ENCODE measurements at places on chromosomes 1 and 21. TPM values are rescaled to one million over a fixed set of nuclear protein-coding genes. Genes with fewer than 3 reads are reported as not detected.

DNA sequence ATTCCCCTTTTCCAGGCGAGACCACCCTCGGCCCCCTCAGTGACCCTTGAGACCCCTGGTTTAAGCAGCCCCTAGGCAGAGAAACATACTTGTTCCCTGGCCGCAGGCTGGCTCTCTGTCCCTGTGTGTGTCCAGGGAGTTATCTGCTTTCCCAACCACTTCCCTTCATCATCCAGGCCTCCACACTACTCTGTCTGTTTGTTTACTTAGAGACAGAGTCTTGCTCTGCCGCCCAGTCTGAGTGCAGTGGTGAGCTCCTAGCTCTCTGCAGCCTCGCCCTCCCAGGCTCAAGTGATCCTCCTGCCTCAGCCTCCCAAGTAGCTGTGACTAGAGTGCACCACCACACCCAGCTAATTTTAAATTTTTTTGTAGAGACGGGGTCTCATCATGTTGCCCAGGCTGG lies 5.8 kb upstream of the VWA1 start:
- DNase-seq: no peak

Gene LYST
- 4.3 TPM for polyA plus RNA-seq

DNA sequence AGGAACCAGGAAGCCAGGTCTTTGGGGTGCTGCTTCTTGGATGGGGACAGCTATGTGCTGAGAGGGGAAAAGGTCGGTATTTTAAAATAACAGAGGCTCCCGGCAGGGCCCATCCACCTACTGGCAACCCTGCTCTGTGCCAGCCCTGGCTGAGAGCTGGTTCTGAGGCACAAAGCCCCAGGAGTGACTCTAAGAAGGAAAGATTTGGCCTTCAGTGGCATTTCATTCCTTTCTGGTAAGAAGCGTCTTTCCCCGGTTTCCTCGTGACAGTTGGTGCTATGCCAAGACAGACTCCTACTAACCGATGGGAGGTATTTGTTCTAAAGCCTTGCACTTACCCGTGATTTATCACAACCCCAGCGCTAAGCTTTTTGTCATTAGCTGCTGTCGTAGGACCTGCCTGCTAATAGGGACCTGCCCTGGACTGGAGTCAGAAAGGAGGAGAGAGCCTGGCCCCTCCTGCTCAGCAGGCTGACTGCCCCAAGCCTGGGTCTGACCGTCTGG lies 123.1 kb upstream of the ADAR start:
- DNase-seq: no peak

DNA sequence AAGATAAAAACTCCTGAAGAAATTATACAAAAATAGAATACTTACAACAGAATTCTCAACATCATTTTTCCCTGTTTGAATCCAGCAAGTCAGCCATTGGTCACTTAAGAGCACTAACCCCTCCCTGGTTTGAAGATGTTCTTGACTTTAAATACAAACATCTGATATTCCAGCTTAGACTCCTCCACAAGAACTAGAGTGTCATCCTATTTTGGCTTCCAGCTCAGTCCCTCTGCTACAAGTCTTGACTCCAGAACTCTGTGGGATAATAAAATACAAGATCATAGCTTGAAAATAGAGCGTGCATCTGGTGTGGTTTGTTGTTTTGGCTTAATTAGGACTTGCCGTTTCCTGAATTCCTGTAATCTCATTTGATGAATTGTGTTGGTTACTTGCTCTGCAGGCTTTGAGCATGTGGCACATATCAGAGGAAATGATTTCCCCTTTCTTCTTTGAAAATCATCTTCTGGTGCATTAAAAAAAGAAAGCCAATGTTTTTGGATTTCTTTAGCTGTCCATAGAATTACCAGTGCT lies 63.7 kb upstream of the DPT start:
- no peak for DNase-seq

Gene IL22RA1
- polyA plus RNA-seq: 29.1 TPM

Gene CNR2
- polyA plus RNA-seq: not detected

DNA sequence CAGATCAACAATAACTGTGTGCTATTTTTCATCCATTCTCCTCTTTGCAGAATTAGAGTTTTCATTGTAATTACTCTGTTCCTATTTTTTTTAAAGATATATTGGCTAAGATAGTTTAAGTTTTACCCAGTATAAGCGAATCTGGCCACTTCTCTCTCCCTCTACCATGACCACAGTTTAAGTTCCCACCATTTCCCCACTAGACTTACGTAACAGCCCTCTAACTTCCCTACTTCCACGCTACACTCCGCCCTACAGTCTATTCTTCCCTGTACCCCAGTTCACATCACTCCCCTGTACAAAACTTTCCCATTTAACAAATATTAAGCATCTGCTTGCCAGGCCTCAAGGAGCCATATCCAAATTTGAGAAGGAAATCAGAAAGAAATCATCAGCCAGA lies 16.5 kb downstream of the CTSK start:
- DNase-seq: no peak

- no peak for DNase-seq
Measured at GRCh38 chr1:185426848-185427247, 109.8 kb upstream of the IVNS1ABP start.

DNA sequence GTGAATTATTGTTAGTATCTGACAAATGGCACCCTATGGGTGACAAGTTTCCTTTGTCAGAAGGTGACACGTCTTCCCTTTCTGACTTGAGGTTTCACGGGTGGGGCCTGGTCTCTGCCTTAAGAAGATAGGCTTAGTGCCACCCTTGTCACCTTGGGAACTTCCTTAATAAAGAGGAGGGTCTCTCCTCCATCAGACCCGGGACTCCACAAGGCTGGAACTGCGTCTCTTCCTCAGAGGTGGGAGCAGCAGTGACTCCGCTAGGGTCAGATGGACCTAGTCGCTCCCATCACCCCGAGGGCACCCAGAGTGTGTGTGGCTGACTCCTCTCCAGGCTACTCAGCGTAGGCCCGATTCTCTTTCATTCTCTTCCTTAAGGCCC lies 774 bp upstream of the WDTC1 start:
- no peak for DNase-seq

GRCh38 chr1:182291584-182292192 lies 99.9 kb downstream of the GLUL start:
- no peak for DNase-seq

Gene FAM110D
- polyA plus RNA-seq: 3.1 TPM

Gene TLCD4
- polyA plus RNA-seq: 13.1 TPM

GRCh38 chr1:44717653-44718052 lies 13.3 kb downstream of the RNU5D-1 start:
- DNase-seq: no peak

- DNase-seq: no peak
Measured at GRCh38 chr21:32447224-32447623, 34.7 kb downstream of the EVA1C start.

GRCh38 chr1:62420214-62420613 lies 16.6 kb upstream of the USP1 start:
- DNase-seq: peak; percentile 74

- DNase-seq: no peak
Measured at GRCh38 chr1:40955266-40955665, 24.2 kb upstream of the CTPS1 start.
